Activated gamma-delta T cell (primary cell): ENCODE measurements at places on chromosomes 12 and 14.

DNA sequence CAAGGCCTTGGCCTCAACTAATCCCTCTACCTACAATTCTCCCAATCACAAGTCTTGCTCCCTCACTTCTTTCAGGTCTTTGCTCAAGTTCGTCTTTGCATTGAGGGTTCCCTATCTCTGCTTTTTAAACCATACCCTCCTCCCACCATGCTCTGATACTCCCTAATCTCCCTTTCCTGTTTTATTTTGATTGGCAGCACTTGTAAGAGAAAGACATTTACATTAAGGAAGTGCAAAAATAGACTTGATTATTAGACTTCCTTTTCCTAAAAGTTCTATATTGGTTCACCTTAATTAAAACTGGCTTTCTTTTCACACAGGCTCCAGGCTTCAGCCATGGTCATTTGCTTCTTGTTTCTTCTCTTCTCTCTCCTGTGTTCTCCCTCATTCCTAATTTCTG is 18.3 kb upstream of the WIF1 start:
- no peak for DNase-seq

DNA sequence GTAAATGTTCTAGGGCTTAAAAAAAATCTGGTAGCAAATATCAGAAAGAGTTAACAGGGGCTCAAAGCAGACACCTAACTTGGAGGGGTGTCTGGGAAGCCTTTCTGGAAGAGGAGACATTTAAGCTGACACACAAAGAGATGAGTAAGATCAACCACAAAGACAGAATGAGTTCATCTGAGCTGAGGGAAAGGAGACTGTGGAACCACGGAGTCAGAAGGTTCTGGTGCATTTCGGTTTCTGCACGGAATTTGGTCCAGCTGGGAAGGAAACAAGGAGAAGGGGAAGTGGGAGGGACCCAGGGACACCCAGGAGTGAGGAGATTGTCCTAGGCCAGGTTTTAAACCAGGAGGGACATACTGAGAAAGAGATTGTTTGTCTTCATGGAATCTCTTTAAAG is 161.1 kb downstream of the PHETA1 start:
- DNase-seq, result no peak

GRCh38 chr14:32077081-32078022 is at the start of gene ARHGAP5:
Gene ARHGAP5, plus strand, starts transcription at chr14:32077304. Its CDS starts 13,366 bp downstream, at chr14:32090670.
- peak; percentile 68 for DNase-seq

DNA sequence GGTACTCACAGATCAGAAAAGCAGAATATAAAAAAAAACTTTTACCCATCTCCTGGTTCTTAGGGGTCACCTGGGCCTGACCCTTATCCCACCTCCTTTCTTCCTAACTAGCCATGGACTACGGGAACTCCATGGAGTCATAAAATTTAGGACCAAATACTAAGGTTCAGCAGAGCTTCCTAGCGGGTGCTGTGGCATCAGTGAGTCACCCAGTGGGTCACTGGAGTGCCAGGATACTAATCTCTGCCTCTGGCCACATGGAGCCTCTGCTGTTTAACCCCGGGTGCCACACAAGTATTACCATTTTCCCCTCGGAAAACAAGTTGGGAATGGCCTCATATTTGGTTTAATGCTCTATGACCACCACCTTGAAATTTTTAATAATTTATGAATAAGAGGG is 6.9 kb downstream of the ZBTB39 start:
- no peak for DNase-seq

- DNase-seq, result no peak
Observed at GRCh38 chr12:111785651-111786050, 18.9 kb downstream of the ALDH2 start.

DNA sequence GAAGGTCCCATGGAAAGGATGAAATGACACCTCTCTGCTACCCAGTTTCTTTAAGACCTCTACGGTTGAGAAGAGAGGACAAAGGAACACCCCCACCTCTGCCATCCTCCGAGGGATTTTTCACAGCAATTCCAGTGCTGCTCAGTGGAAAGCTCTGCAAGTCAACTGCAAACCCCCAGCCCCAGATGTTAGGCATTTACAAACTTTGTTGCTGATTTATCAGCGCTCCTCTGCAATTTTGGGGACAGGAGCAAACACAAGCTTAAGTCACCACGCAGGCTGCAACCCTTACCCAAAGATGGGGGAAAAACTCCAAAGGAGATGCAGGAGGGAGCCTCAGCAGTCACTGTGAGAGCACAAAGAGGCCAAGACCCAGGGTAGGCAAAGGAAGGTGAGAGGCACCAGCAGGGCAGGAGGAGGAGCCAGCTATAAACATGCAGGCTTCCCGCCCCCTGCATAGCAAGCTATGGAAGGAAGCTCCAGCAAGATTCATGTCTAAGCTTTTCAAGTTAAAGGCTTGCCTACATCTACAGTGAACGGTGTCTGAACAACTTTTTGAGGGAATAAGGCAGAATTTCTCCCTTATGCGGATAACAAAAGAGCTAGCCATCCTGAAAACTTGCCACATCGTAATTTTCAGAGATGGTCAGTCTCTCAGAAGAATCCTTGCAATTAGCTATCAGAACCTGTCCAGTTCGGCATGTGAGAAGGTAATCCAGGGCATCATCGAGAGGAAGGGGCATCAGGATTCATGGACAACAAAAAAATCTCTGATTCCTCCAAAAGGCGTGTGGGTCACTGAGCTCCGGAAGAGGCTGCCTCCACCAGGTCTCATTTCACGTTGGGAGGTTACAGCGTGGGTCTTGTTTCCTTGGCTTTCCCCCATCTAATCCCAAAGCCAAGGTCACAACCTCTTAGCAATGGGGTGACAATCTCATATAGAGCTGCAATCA is 3.9 kb downstream of the CTDSP2 start:
- no peak for DNase-seq

GRCh38 chr12:65004270-65004669 is 116.8 kb downstream of the WIF1 start:
- DNase-seq, result no peak

- DNase-seq, result no peak
Observed at GRCh38 chr12:74339211-74339610, 198.4 kb upstream of the ATXN7L3B start.

DNA sequence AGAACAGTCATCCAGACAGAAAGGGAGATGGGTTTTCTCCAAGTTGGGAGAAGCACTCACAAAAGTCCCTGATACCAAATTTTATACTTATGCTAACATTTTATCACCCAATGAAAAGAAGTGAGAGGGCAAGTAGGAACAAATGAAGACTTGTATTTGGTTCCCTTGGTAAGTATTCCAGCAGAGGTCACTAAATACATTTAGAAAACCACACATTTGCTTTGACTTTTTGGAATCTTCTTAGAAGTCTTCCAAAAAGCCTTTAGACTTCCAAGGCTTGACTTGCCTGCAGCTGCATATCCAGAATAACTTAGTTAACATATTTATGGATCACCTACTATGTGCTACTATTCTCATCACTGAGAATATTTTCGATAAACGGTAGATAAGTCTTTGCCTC is 3.1 kb upstream of the GYS2 start:
- no peak for DNase-seq

DNA sequence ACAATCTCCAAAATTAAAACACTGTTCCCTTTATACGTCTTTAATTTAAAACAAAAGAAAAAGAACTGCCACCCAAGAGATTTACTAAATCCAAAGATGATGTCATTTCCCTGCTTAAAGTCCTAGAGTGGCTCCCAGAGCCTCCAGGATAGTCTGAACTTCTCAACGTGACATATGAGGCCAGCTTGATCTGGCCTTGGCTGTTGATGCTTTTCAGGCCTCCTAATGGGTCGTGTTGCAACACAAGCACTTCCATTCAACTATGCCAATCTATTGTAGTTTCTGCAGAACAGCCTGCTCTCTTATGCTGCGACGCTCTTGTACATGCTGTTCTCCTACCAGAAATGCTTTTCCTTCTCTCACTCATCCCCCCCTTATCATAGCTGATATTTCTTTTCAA is 35.7 kb downstream of the LGR5 start:
- no peak for DNase-seq

DNA sequence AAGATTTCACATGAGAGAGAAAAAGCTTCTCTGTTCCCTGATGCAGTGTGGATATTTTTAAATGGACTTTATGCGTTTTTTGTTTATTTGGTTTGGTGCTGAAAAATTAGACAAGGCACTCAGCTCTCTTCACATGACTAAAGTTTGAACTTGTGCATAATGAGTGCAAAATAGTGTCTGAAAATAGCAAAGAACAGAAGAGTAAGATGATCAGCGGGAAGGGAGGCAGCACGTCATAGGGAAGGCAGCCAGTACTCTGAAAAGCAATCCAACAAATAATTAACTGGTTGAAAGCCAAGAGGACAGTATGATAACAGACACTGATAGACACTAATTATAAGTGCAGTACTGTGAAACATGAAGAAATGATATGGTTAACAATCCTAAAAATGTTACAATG is 46.6 kb upstream of the CDKN3 start:
- no peak for DNase-seq

DNA sequence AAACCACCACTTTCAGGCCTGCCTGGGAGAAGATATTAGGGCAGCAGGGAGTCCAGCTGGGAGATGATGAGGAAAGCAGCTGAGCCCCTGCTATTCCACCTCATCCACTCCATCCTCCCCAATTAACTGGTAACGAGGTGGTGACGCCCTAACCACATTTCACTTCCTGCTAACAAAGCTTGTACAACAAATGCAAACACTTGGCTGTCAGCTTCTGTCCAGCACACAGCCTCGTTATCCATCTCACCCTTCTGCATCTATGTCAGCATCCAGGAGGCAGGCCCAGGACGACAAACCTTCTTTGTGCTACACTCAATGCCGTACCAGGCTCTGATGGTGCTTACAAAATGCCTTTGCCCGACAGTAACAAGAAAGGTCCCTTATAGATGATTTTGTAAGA is 225.4 kb downstream of the APAF1 start:
- no peak for DNase-seq

DNA sequence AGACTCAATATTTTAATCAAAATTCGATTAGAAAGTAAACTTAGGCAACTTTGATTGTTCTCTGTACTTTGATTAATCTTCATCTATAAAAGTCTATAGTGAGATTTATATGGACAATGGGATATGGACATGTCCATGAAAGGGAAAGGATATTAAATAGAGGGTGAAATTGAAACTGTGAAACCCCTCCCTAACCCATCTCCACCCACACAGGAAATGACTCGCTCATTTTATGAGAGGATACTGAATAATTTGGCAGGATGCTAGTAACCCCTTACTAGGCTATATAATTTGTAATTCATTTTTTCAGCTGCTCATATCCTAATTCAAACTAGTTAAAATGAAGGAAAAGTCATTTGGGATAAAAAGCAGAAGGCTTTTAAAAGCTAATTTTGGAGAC is 328.0 kb upstream of the ATP2B1 start:
- no peak for DNase-seq

DNA sequence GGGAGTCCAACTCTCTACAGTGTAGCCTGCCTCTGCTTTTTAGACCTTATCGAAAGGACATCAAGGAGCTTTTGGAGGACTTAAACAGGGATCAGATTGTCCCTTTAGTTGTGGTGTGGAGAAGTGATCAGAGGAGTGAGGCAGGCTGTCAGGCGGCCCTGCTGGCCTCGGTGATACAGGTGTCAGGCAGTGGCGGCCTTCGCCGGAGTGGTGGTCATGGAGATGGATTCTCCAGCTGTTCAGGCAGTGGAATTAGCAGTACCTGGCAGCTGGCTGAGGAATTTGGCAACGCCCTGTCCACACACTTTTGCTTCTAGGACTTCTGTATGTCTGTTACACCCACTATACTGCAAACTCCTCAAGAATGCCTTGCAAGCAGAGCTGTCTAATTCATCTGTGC is 4.2 kb upstream of the CLMN start:
- DNase-seq, result no peak

GRCh38 chr14:24866067-24866639 is 183.8 kb downstream of the STXBP6 start:
- no peak for DNase-seq

DNA sequence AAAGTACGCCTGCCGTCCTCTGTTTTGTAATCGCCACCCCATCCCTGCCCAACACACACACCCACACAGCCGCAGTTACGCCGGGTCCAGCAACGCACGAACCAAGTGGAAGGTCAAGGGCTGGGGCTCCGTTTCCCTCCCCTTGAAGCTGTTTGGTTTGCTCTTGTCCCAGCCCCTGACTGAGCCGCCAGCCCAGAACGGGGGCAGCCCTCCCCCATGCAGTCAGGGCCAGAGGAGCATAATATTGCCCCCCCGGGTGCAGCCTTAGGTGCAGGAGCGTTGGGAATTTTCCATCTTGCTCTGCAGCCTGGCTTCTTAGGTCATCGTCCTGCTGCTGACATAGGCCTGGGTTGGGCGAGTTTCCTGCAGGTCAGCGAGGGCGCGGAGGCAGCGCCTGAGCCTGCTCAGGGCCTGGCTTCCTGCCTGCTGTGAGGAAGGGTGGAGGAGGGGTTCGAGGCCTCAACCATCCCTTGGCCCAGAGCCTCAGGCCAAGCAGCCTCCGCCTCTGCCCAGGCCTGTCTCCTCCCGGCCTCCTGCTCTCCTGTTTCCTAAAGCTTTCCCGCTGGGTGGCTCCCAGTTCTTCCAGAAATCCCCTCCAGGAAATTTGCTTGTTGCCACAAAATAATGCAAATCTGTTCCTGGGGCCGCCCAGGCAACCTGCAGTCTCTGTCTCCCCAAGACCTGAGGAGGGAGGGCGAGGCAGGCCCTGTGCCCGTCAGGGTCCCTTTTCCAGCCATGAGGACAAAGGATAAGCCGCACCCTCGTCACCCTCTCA is 44.5 kb downstream of the PSMA6 start:
- no peak for DNase-seq

- no peak for DNase-seq
Observed at GRCh38 chr12:47302111-47302671, 222.4 kb upstream of the AMIGO2 start.

DNA sequence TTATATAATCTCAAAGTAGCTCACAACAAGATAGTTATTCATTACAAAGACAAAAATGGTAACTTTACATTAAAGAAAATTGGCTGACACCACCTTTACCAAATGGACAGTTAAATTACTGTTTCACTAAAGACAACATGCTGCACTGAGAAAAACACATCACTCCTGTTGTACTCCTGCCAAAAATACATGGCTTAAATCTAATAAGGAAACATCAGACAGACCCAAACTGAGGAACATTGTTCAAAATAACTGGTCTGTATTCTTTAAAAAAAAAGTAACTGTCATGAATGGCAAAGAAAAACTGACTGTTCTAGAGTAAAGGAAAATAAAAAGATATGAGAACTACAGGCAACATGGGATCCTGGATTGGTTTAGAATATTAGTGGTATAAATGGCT is 151.3 kb upstream of the DCN start:
- no peak for DNase-seq

GRCh38 chr12:3750616-3751015 is 2.3 kb downstream of the CRACR2A start:
- DNase-seq, result no peak

- DNase-seq, result no peak
Observed at GRCh38 chr12:67837876-67838275, 151.4 kb upstream of the IFNG-AS1 start.

GRCh38 chr14:71225113-71225512 is 317.9 kb downstream of the PCNX1 start:
- DNase-seq, result no peak

GRCh38 chr12:94427501-94428381 is 31.9 kb downstream of the CEP83 start:
- no peak for DNase-seq
